ENCODE measurements at places on chromosomes 7 and 10. TPM values are rescaled to one million over a fixed set of nuclear protein-coding genes. Genes with fewer than 3 reads are reported as not detected.
A peak's percentile ranks its signal among the peaks of the same experiment; 100 is the strongest.

The CALU gene
- total RNA-seq = 312 TPM

- peak; percentile 29 for DNase-seq
Measured at GRCh38 chr10:132943791-132944404, 1.5 kb upstream of the CFAP46 start.

DNA sequence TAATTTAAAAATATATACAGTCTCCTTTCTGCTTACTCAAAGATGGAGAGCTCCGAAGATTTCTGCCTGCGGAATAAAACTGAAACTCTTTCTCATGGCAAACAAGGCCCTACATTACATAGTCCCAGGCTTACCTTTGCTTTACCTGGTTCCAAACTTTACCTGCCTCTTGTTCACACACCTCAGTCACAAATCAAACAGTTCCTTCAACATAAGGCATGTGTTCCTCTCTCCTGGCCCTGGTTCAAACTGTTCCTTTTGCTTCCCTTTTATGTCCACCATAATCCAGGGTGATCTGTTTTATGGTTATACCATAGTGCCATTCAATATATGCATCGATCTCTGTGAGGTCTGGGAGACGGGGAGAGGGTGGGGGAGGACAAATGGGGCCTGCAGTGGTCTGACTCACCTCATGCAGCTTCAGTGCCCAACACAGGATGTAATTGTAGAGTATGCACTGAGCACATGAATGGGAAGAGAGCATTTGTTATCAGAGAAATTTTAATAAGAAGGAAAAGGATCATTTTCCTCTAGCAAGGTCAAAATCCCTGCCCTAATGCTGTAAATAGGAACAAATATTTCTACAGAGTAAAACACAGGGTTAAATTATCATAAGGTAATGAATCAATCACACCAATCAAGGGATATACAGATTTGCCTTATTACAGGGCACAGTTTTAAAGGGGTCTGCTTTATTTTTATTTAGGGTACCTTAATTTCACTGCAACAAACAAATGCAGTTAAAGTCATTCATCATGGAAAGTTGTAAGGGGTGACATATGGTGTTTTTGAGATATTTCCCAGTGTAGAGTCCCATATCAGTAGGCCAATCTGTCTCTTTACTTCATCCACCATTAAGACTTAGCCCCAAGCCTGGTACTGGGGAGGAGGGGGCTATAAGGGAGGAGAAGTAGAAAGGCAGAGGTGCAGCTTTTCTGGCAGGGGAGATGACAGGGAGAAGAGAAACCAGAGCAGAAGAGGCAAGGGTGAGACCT, 88.8 kb upstream of the PDE1C start:
- no peak for DNase-seq

- no peak for DNase-seq
Measured at GRCh38 chr7:131103997-131104396, 223.7 kb upstream of the MKLN1 start.

DNA sequence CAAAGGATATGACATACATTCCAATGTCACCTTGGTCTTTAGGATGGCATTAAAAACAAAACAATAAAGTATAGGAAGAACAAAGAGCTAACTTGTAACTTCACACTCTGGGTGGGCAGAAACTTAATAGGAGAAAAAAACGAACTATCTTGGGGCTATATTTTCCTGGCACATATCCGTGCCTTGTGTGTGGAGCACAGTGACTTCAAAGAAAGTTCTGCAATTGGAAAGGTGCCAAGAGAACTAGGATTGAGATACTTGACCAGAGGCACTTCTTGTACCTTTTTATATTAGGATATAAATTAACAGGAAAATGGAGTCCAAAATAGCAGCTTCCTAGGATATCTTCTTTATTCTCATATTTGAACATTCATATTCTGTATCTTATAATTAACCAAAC, 148.4 kb downstream of the SEMA3D start:
- DNase-seq = no peak

The HOXA5 gene
- total RNA-seq = not detected

GRCh38 chr7:29851487-29851886, 45.2 kb downstream of the WIPF3 start:
- peak; percentile 82 for DNase-seq

GRCh38 chr10:79092292-79092896, 23.6 kb downstream of the ZMIZ1 start:
- DNase-seq = no peak

The CFAP70 gene
- 0.83 TPM for total RNA-seq

Measured in heart left ventricle (tissue), 16 donors.